NCI-H2081 treated with DMSO at 0.1 percent for 48 hours (cell line): ENCODE measurements at places on chromosomes 6 and 20.

DNA sequence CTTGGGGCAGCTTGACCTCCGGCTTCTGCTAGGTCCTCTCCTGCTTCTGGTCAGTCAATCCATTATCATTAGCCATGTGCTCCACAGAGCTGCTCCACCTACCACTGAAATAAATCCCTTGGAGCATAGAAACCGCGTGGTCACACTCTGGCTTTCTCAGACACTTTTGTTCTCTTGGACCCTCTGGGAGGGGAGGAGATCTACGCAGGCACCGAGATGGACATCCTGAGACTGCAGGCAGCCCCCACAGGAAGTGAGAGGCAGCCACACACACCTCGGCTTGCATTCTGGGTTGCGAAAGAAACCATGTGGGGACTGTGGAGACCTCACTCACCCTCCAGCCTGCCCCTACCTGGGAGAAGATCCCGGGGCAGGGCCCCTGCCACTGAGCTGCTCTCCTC, 79.5 kb downstream of the FYN start:
- no peak for DNase-seq

- DNase-seq, result no peak
Measured at GRCh38 chr20:38321959-38322598, 18.1 kb downstream of the BPI start.

GRCh38 chr20:53813636-53814035, 220.0 kb upstream of the ZNF217 start:
- DNase-seq, result no peak

GRCh38 chr20:44709380-44709779, 5.8 kb upstream of the CCN5 start:
- no peak for DNase-seq

DNA sequence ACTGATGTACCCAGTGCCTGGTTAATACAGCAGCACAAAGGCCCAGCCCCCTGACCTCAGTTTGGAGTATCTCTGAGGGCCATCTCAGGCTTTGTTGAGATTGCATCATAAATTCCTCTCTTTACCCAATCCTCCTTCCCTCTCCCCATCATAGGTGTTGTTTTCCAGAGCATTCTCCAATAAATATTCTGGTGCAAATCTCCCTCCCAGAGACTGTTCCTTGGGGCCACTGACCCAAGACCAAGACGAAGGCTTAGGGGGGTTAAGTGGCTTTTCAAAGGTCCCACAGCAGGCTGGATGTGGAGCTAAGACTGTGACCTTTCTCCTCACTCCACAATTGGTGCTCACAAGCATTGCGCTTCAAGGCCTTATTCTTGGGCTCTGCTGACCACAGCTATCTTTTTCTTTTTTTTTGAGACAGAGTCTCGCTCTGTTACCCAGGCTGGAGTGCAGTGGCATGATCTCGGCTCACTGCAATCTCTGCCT, 72.4 kb upstream of the ZMYND8 start:
- DNase-seq, result no peak

DNA sequence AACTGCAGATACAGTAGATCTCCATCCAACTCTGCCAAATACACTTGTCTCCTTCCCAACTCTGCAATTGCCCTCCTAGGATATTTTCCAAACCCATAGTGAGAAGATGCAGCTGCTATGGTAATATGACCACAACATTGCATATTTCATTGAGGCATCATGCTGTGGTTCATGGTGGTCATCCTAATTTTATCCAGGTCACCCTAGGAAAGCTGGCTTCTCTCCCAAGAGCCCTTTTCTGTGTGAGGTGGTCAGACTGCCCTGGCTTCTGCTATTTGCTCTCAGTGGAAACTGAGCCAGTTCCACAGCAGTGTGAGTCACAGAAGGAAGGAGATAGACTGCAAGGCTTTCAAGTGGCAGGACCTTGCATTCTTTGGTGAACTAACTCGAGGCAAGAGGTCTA, 5.5 kb downstream of the OGFRL1 start:
- DNase-seq, result no peak

GRCh38 chr20:52824494-52825216, 147.5 kb upstream of the TSHZ2 start:
- no peak for DNase-seq

- peak; percentile 40 for DNase-seq
Measured at GRCh38 chr6:6676910-6677441, 88.5 kb downstream of the LY86 start.

DNA sequence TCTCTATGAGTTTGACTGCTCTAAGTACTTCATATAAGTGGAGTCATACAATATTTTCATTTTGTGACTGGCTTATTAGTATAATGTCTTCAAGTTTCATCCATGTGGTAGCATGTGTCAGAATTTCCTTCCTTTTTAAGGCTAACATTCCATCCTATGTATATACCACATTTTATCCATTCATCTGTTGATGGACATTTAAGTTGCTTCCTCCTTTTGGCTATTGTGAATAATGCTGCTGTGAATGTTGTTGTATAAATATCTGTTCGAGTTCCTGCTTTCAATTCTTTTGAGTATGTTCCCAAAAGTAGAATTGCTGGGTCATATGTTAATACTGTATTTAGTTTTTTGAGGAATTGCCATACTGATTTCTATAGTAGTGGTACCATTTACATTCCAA, 79.5 kb downstream of the PTPRA start:
- DNase-seq, result no peak

DNA sequence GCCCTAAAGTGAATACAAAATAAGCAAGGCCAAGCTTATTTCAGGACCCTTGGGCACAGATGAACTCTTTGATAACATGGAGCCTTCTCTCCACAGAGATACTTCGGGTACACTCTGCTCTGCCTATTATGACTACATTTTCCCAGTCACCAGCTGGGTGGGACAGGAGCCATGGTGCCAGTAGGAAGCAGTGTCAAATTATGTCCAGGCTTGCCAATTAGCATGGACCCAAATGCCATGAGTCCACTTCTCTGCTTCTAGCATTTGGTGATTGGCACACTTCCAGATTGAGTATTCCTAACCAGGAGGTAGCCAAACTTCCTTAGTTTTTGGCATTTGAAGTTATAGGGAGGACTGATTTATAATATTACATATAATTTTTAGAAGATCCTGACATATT, 513.8 kb upstream of the HTR1E start:
- DNase-seq, result no peak

DNA sequence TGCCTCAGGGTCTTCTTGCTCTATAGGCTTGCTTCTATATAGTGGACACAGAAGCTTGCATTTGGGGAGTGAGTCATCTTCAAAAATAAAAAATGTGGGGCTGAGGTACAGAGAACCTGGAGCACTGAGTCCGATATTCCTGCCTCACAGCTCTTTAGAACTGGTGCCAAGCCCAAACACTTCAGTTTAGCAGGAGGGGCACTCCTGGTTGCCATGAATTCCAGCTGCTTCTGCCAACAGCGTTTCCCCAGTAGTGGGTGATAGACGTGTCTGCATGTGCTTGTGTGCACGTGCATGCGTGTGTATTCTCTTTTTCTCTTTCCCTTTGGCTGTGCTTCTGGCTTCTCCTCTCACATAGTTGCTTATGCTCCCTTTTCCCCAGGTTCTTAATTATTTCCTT, 11.9 kb downstream of the DNPH1 start:
- DNase-seq, result no peak

DNA sequence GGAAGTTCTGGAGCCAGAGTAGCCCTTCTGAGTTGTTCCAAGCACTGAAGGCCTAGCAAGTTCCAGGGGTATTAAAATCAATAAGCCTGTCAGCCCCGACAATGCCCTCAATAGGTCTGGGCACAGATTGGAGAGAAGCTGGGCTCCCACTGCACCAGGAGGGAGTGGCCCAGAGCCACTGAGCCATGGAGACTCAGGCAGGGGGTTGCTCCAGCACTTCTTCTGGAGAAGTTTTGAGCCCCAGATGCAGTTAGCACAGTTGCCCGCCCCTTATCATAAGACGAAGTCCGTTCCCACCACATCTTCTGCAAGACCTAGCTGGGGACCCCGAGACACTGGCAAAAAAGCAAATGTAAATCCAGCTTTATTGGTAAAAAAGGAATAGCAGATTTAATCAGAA, 13.0 kb downstream of the DEFB132 start:
- no peak for DNase-seq

- DNase-seq, result no peak
Measured at GRCh38 chr6:112018619-112019416, 35.1 kb upstream of the CCN6 start.

DNA sequence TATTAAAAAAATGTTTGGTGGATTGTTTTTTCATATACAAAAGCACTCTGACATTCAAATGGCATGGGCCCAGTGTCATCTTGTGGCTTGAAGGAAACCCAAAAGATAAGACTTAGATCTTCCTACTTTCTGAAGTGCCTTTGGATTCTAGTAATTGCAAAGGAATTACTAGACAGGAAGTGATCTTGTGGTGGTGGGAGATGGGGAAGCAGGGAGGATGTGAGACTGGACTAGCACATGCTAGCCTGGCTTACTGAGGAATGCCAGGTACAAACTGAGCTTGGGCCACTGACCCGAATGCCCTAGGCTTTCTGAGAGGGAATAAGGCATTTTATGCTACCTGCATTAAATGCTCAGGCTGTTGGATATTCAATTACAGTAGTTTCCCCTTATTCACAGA, 59.0 kb downstream of the AFG1L start:
- no peak for DNase-seq

DNA sequence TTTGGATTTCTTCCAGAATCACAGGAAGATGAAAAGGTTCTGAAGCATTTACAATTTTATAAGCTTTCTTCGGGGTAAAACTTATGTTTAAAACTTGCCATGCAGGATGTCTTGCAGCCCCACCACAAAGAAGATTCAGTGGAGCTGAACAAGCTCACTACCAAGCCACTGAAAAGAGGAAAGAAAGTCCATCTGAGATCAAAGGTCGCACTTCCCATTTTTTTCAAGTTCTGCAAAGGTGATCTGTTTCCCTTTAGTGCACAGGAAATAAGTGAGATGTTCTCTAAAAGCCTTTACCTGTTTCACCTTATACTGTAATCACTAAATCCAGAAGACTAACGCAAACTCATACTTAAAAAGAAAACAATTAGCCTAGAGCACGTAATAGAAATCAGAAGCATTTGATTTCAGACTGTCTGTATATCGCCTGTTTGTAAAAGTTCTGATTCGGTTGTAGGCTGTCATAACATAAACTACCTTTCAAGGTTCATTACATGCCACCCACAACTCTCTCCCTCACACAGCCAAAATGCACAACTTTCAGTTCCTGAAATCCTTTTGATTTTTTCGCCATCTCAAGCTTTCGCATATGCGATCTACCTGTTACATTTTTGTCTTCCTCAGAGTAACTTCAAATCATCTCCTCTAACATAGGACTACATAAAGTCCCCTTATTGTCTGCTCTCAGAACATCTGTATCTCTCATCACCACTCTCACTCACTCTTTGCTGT, 1.8 kb downstream of the ECHDC1 start:
- no peak for DNase-seq

- no peak for DNase-seq
Measured at GRCh38 chr6:139153855-139154254, 19.0 kb downstream of the HECA start.

DNA sequence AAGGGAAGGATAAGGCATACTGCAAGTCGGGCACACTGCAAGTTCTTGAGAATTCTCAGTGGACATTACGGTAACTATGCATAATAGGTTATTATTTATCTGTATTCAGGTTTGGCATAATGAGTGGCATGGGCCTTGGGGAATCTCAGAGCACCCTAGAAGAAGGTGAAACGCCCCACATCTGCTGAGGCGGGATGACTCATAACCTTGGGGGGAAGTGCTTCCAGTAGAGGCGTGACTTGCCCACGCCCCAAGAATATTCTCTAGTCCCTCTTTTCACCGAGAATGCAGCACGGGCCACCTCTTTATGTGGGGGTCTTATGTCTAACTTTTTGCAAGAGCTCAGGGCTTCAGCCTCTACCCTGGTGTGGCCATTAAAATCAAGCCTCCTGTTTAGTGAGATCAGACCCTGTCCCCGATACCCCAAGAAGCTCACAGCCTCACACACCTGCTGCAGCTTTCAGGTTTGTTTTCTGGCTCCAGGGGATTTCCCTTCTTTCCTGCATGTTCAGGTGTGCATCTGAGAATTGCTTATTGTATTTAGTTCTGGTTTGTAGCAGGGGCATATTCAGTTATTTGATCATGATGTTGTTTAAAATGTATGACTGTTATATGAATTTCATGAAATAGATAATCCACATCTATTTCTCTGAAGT, 19.1 kb downstream of the ZFP64 start:
- DNase-seq, result no peak

DNA sequence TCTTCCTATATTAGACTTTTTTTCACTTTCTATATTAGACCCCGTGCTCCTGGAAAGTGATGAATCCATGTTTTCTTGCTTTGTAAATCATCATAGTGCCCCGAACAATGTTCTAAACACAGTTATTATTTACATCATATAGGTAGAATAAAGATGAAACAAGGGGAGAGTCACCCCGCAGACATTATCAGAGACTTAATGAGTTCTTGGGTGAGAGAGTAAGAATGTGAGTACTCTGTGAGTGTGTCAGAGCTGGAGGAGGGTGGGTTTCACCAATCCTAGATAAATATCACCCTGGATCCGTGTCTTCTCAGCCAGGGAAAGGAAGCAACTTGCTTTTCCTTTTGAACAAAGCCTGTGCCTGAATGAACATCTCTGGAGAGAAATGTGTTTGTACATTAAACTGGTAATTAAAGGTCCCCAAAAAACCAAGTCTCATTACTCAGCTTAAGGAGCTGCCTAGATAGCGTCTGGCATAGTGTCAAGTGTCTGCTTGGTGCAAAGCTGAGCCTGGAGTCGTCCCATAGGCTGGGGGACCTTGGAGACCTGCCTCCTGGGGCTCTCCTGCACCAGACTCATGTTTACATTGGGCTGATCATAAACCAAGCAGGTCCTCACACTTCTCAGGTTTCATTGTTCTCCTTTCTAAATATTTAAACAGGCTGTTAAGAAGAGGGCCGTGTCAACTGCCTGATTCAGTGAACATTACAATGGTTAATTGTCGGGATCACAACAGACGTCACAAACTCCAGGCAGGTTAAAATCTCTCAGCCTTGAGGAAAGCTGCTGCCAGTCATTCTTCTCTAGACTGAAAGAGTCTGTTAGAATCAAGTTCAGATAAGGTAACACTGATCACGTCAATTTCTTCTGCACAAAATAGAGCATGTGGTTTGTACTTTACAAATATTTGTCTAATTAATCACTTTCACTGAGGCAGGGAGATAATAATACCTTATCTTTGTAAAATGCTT, 179.7 kb upstream of the MYLIP start:
- DNase-seq, result peak; percentile 79

- no peak for DNase-seq
Measured at GRCh38 chr6:82396964-82397751, 33.5 kb downstream of the TPBG start.

- DNase-seq, result peak; percentile 88
Measured at GRCh38 chr20:5608104-5608441, 142.1 kb upstream of the SHLD1 start.
